ENCODE measurements at places on chromosomes 16 and 17.

DNA sequence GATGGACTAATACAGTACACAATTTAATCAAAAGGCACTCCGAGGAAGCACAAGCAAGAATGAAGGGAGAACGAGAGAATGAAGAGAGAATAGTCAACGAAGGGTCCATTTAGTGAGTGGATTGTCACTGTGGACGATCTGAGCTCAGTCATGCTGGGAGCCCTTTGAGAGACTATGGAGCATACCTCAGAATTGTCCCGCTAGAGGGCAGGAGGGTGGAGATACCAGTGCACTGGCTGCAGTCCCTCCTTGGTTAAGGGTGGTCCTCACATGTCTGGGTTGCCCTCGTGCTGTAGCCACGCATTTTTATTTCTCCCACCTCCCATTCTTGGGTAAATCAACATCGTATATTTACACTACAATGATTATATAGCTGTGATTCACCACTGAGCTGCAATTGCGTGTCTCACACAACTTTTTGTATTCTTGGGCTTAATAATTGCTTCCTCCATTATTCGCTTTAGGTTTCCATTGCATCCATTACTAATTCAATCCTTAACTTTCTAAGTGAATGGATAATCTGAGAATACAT, 33.2 kb upstream of the FAM20A start:
- DNase-seq, result no peak

DNA sequence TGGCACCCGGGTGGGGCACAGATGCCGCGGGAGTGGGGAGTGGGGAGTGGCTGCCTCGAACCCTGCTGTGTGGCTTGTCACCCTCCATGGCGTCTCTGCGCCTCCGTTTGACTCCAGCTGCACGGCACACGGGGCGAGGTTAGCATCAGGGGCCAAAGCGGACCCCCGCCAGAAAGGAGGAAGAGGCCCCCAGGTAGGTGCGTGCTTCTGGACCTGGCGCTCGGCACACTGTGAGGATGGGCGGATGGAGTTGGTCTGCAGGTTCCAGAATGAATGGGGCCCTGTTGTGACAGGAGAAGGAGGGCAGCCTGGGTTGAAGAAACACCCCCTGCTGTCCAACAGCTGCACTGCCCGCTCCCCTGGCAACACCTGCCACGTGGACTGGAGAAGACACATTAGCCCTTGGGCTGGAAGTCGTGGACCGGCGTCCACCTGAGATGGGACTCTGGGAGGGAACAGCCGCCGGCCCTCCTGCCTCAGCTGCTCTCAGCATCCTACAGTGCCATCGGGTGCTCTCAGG, 9.4 kb upstream of the FASN start:
- no peak for DNase-seq

- DNase-seq, result no peak
Measured at GRCh38 chr17:17511881-17512858, 16.0 kb upstream of the RASD1 start.

DNA sequence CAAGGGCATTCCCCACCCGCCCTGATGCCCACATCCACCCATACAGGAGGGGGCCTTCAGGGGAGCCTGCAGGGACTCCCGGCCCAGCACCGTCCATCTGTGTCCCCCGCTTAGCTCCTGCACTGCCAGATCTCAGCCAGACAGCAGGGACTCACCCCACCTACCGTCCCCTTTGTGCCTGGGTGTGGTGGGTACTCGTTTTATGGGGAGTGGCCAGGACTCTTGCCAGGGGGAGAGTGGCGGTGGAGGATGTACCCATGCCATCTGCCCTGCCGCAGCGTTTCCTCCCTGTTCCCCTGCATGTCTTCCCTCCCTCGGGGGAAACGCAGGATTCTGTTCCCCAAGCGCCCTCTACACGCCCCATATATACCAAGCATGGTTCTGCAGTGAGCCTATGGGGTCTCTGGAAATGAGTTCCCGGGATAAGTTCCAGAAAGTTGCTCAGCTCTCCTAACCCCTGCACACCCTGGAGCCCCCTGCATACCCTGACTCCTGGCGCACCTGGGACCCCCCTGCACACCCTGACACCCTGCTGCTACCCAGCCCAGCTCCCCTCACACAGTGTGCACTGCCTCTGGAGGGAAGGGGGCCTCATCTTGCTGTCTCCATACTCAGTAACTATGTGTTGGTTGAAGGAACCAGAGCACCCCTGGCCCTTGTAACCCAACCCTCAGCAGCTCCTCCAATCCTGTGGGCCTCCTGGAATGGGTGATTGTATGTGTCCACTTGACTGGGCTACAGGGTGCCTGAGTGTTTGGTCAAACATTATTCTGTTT, 4.2 kb upstream of the MAFG start:
- no peak for DNase-seq

DNA sequence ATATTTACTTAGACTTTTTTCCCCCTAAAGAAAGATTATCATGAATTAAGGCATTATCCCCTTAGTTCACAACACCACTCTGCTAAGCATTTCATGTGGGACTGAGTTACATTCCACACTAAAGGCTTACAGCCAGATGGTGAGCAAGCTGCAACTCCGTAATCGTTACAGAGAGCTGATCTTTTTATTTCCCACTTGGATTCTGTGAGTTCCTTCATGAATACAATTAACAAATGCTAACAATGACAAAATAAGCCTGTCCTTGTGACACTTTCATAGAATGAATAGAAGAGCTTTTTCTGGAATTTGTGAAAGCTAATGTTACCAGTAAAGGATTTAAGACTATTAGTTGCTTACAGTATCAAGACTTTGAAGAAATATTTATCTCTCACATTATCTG, 8.7 kb downstream of the OGFOD1 start:
- no peak for DNase-seq

DNA sequence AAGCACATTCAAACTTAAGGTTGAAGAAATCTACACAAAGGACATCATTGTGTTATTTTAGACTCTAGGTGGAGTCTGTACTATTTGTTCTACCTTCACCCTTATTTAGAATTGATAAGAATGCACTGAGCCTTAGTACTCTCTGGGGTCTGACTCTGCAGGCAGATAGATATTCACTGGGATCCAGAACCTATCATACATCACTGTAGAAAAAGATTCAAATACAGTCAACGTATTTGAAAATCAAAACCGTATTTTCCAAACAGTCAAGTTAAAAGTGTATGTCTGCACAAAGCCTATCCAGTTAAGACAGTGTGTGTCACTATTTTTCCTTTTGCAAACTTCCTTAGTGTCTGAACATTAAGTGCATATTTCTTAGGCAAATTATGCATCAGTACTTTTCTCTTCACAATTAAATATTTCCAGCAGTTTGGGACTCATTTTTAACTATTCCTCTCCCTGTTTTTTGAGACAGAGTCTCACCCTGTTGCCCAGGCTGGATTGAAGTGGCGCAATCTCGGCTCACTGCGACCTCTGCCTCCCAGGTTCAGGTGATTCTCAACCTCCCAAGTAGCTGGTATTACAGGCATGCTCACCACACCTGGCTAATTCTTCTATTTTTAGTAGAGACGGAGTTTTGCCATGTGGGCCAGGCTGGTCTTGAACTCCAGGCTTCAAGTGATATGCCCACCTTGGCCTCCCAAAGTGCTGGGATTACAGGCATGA, 22.3 kb downstream of the MOSMO start:
- no peak for DNase-seq

All from stimulated activated CD4-positive, alpha-beta T cell treated with anti-CD3 and anti-CD28 coated beads, Interleukin-15, amount 100 ng/mL, for 1 hour (primary cell).